H4 (cell line): ENCODE measurements at places on chromosomes 5 and 9.

DNA sequence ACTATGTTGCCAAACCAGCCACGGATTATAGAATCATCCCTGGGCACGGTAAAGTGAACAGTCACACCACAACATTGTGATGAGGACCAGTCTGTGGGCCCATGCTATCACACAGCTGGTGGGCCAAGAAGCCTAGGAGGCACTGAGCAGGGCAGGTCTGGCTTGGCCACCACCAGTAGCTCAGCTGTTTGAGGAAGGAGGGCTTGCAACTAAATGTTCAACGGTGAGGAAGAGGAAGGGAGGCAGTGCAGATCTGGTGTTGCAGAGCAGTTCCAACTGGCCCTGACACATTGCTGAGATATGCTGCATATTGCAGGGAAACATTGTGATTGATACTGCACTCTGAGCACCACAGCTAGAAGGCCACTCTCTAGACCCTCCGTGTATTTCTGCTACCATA lies 77.9 kb upstream of the ATG10 start:
- no peak for DNase-seq

- no peak for DNase-seq
Measured at GRCh38 chr9:133250741-133251170, 24.2 kb downstream of the ABO start.

- no peak for DNase-seq
Measured at GRCh38 chr5:153439130-153439529, 51.3 kb upstream of the GRIA1 start.

DNA sequence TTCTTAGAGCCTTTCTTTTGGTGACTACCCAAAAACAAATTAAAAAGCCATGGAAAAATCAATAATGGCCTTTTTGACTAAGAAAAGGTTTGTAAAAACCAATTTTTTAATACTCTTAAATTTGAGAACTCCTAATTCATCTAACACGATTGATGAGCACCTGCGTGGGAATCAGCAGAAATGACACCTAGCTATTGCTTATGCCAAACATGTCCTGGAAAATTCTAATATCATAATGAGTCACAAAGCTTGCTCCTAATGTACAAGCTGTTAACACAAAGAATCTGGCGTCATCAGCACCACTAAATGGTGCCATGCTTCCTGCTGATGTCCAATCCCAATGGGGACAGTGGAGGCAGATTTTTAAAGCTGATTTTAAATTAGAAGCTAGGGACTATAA lies 146.2 kb upstream of the LRRTM2 start:
- DNase-seq, result no peak

DNA sequence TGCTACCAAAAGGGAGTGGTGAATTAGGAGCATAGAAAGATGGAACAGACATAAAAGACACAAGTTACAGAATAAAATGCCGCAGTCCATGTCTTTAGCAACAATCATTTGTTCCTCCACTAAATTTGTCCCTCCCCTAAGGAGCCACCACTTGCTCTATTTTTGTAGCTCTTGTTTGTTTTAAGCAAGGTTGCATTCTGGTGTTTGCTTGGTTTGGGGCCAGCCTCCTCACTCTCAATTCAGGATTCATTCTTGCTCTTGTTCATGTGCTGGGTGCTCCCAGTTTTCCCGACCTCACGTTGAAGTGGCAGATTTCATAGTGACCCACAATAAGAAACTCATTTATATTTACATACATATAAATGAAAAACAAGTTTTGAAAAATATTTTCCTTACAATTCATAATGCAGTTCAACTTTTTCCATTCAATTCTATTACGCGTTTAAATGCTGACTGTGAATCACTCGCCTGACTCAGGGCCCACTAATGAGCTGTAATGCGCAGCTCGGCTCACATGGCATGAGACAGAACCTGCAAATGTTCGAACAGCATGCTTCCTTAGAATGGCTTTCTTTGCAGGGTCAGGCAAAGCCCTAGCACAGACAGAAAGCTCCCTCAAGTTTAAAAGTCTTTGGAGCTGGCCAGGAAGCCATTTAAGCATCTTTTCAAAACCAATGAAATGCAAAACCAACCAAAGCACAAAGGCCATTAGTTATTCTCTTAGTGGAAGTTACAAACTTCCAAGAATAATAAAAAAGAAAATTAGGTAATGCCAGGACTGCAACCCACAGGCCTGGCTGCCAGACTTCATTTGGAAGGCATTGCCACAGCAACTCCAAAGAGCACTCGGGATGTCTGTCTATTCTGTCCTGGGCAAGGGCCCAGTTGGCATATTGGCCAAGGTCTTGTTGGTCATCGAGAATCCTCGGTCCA lies 41.7 kb downstream of the RETREG1 start:
- DNase-seq, result peak; percentile 30

DNA sequence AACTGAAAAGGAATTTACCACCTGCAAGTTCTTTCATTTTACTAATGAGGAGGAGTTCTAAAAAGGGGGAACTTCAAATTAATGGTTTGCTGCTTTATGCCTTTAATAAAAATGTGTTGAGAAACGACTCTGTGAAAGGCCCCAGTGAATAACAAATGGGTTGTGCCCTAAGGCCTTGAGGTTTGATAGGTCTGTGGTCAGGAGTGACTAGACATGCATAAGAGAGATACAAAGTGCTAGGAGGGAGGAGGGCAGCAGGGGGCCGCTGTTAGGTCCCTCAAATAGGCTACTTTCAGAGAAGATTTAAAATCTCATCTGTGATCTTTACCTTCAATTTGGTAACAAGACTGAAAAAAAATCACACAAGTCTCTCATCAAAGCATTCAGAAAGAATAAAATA lies 58.3 kb downstream of the FAM81B start:
- no peak for DNase-seq

GRCh38 chr9:124440786-124441185 lies 9.5 kb upstream of the ADGRD2 start:
- DNase-seq, result no peak

GRCh38 chr5:81207009-81207408 lies 26.1 kb upstream of the CKMT2 start:
- DNase-seq, result no peak

GRCh38 chr5:57509501-57510260 lies 27.1 kb upstream of the ACTBL2 start:
- no peak for DNase-seq

- DNase-seq, result no peak
Measured at GRCh38 chr5:154203798-154204578, 13.5 kb downstream of the GALNT10 start.

- no peak for DNase-seq
Measured at GRCh38 chr5:92513067-92513466, 1068.0 kb downstream of the NR2F1-AS1 start.

- no peak for DNase-seq
Measured at GRCh38 chr9:93964685-93965084, 9.5 kb upstream of the BARX1 start.

- DNase-seq, result no peak
Measured at GRCh38 chr5:57215629-57216195, 41.9 kb downstream of the GPBP1 start.

- DNase-seq, result no peak
Measured at GRCh38 chr5:178114325-178115135, 1.2 kb downstream of the N4BP3 start.

DNA sequence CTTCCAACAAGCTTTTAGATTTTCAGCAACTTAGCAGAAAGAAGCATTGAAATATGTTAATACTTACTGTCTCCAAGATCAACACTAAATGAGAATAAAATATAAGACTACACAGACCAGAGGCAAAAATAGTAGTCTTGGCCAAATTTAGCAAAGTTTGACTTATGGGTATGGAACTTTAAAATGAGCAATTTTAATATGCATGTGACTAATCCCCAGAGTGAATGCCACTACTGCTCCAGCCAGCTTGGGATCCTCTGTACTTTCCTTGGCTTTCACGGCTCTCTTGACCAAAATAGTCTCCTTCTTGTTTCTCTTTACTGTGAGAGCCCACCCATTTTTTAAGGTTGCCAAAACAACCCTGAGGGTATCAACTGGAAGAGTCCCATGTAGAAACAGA lies 148.0 kb upstream of the GRIA1 start:
- DNase-seq, result no peak

DNA sequence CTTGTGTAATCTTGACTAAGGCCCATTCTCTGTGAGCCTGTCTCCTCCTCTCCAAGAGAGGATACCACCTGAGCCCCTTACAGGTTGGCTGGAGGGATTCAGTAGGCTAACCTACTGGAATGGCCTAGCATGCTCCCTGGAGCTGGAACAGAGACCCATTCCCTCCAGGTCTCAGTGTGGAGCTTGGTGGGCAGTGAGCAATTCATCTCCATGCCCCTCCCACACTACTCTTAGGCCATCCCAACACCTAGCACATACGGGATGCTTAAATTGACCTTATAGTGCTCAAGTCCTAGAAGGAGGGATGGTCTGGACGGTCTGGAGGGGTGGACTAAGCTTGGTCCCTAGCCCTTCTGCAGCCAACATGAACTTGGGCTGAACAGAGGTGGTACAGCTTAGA lies 75.6 kb downstream of the CRB2 start:
- no peak for DNase-seq

- no peak for DNase-seq
Measured at GRCh38 chr9:96258967-96259366, 43.0 kb downstream of the HSD17B3 start.

GRCh38 chr5:126138281-126138931 lies 284.8 kb upstream of the GRAMD2B start:
- no peak for DNase-seq

DNA sequence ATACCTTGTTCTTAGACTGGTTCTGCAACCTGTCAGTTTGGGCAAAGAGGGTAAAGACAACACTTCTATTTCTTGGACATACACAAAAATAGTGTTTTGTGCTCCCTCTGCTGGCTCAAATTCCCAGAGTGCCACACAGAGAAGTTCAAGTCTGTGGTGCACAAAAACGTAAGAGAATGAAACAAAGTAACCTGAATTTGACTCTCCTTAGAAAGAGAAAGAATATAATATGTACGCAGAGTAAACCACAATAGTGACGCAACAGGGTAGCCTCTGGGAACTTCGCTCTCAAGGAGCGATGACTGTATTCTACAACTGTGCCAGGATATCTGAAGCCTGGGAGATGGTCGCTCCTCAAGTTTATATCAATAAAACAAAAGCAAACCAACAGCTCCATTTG lies 18.5 kb downstream of the DDX31 start:
- DNase-seq, result peak; percentile 93

DNA sequence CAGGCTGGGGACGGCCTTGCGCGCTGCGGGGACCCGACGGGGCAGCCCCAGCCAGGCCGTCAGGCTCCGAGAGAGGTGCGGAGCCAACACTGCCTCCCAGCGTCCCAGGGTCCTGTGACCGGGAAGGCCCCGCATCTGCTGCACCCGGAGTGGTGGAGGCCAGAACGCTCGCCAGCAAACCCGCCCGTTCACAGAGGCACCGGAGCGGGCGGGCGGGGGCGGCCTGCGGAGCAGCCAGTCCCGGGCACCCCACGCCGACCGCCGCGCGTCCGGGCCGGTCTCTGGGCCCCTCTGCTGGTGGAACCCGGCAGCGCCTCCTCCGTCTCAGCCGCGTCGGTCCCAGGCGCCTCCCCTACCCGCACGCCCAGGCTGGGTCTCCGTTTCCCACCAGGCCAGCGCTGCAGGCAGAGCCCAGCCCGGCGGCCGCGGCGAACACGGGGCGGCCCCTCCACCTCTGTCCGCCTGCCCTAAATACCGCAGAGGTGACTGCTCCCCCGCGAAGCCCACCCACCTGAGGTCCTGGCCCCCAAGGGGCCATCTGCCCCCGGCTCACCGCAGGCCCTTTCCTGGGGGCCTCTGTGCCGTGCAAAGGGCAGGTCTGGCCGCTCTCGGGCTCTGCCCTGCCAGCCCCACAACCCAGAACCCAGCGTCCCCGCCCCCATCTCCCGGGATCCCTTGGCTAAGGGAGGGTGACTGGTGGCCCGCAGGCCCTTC lies 15.9 kb downstream of the EXD3 start:
- DNase-seq, result no peak

GRCh38 chr5:10474521-10475075 lies 32.9 kb downstream of the ROPN1L start:
- DNase-seq, result no peak

DNA sequence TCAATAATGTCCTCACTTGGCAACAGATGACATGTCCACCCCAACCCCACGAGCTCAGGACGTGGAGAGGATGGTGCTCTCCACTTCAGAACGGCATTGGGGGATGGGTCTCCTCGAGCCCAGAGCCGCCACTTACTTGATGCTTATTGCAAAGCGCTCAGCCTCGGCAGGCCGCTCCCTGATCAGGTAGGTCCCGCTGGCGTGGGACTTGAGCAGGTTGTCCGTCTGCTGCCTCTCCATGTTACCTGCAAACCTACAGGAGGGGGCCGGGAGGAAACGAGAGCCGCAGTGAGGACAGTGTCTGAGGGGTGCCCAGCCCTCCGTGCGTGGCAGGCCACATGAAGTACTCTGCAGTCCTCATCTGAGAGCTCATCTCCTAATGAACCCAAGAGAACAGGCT lies 36.6 kb upstream of the SARDH start:
- DNase-seq, result no peak

GRCh38 chr9:70551801-70552200 lies 137.3 kb upstream of the KLF9 start:
- DNase-seq, result no peak

GRCh38 chr9:68431307-68431706 lies 74.9 kb downstream of the PGM5 start:
- no peak for DNase-seq

DNA sequence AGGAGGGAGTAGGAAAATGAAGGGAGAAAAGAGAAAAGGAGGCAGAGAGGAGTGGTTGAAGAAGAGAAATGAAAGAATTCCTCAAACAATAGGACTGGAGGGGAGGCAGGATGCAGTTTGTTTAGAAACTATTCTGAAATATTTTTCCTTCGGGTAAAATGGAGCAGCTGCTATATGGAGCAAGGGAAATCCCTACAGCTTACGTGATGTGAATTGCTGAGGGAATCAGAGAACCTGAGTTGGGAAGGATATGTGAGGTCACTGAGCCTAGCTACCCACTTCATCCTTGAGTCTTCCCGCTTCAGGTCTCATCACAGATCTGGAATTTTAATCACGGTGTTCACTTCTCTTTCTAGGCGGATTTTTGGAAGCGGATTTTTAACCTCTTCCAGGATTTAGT lies 204.3 kb downstream of the ERCC6L2 start:
- no peak for DNase-seq

- peak; percentile 98 for DNase-seq
Measured at GRCh38 chr9:130689937-130690700, 3.5 kb upstream of the EXOSC2 start.

DNA sequence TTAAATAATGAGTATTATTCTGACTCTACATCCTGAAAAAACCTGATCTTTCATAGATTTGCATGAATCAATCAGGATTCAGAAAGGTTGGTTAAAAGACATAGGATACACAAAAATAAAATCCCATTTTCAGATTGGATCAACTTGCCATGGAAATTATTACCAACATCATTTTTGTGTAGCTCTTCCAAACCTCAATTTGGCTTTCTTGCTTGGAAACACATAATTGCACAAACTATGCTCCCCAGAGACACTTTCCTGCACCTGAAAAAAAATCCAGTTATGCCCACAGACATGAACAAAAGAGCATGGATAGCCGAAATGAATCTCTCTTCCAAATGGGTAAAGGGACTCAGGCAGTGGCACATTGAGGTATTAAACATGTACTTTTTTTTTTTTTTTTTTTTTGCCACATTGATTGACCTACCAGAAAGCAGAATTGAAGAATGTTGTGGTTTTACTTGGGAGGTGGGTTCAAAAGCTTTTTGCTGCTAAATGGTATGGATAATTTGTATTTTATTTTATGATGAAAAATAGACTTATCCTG lies 135.4 kb upstream of the FBN2 start:
- no peak for DNase-seq
